ENCODE measurements at places on chromosomes 12 and 14.

GRCh38 chr12:117540011-117540410, 178.6 kb upstream of the NOS1 start:
- no peak for DNase-seq

DNA sequence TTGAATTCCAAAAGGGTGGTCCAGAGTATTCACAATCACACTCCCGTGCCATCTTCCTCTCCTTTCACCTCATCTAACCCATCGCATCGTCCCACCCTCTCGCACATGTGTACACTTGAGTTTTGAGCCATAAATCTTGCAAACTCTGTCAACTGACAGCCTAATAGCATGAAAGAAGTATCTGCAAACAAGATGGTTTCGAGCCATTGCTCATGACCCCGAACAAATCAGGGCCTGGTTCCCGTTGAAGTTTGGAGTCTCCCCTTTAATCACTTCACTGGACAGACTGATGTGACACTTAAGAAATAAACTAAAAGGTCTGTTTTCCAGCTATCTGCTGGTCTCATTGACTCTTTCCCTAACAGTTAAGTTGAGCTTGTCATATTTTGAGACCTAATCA, 223.6 kb upstream of the SOX5 start:
- no peak for DNase-seq

DNA sequence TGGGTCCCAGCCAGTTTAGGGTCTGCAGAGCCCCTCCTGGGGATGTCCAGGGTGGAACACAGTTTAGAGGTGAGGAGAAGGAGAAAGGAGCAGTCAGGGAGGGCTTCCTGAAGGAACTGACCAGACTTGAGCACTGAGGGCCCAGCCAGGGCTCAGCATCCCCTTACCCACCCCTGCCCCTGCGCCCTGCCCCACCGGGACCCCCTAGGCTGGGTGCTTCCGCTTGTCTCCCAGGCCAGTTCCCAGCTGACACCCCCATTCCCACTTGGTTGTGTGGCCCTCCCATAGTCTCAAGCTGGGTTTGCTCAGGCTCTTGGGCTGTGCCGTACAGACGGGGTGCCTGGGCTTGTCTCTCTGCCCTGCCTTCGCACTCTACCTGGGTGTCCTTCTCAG, 26.3 kb upstream of the KIF26A start:
- no peak for DNase-seq

GRCh38 chr12:75560167-75560566, 48.8 kb upstream of the KRR1 start:
- no peak for DNase-seq

DNA sequence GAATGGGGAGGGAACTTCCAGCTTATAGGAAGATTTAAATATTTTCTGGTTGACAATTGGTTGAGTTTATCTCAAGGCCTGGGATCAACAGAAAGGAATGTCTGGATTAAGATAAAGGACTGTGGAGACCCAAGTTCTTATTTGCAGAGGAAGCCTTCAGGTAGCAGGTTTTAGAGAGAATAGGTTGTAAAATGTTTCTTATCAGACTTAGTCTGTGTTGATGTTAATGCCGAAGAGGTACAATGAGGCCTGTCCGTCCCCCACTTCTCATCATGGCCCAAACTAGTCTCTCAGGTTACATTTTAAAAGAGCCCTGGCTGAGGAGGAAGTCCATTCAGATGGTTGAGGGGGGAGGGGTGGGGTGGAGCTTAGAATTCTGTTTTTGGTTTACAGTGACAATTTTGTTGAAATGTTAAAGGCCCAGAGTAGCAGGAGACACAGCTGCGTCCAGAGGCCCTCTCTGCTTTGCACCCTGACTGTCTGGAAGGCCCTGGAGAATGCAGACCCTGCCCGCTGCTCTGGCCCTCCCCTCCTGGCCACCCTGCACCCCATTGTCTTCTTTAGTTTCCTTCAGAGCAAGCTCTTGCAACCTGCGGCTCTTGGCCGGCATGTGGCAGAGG, 672.5 kb upstream of the TMEM132C start:
- DNase-seq, result no peak

DNA sequence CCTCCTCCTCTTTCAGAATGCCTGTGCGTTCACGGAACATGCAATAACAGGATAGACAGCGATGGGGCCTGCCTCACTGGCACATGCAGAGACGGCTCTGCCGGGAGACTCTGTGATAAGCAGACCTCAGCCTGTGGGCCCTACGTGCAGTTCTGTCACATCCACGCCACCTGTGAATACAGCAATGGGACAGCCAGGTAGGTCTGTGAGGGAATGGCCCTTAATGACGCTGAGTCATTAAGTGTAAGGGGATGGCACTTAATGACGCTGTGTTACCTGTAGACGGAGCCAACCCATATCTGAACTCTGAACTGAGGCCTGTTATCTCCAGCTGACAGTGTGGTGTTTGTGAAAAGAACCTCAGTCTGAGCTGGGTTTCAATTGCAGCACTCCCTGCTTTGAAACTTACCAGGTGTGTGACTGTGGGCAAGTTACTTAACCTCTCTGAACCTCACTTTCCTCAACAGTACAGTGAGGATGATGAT, 86.9 kb downstream of the STAB2 start:
- DNase-seq, result no peak

DNA sequence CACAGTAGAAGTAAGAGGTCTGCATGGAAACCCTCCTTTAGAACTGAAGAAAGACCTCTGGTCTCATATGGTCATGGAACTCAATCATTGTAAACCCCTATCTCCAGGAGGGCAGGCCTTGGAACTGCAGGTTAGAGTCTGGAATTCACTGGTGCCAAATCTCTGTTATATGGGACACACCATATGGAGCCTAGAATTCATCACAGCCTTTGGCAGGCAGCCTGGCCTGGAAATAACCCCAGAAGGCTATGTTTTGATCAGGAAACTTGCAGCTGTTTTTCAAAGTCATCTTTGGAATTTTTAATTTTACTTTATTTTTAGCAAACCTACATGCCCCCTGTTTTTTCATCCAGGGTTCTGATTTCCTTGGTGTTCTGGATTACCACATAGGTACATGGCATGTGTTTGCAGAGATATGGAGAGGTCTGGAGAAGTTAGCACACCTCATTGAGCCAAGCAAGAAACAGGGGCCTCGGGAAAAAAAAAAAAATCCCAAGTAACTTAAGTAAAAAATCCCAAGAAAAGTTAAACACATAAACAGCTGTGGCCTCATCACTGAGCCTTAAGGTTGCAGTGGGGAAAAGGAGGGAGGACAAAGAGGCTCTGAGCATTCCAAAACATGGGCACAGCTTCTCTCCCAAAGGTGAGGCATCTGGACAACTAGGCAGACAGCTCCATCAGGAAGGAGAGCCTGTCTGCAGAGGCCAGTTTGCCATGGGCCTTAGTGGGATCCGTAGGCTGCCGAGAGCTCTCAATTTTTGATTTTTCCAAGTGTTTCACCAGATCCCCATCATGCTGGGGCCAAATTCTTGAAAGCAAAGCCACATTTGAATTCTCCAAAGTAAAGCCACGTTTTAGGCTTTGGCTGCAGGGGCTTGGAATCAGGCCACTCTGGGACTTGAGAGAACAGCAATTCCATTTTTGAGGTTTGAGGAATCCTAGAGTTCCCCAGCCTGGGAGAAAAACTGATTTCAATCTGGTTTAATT, 339.6 kb upstream of the TBX3 start:
- DNase-seq, result no peak

- DNase-seq, result no peak
Observed at GRCh38 chr14:90996967-90997366, 63.5 kb downstream of the RPS6KA5 start.

GRCh38 chr12:7884689-7885088, 12.0 kb upstream of the SLC2A14 start:
- no peak for DNase-seq

- no peak for DNase-seq
Observed at GRCh38 chr14:95504135-95505029, 12.1 kb downstream of the SYNE3 start.

- DNase-seq, result no peak
Observed at GRCh38 chr12:69275471-69275891, 36.1 kb downstream of the CPSF6 start.

- no peak for DNase-seq
Observed at GRCh38 chr14:66242001-66242400, 244.2 kb upstream of the CCDC196 start.

GRCh38 chr14:99173086-99173485, 98.9 kb downstream of the BCL11B start:
- no peak for DNase-seq

- no peak for DNase-seq
Observed at GRCh38 chr14:101733211-101733610, 28.3 kb upstream of the PPP2R5C start.

DNA sequence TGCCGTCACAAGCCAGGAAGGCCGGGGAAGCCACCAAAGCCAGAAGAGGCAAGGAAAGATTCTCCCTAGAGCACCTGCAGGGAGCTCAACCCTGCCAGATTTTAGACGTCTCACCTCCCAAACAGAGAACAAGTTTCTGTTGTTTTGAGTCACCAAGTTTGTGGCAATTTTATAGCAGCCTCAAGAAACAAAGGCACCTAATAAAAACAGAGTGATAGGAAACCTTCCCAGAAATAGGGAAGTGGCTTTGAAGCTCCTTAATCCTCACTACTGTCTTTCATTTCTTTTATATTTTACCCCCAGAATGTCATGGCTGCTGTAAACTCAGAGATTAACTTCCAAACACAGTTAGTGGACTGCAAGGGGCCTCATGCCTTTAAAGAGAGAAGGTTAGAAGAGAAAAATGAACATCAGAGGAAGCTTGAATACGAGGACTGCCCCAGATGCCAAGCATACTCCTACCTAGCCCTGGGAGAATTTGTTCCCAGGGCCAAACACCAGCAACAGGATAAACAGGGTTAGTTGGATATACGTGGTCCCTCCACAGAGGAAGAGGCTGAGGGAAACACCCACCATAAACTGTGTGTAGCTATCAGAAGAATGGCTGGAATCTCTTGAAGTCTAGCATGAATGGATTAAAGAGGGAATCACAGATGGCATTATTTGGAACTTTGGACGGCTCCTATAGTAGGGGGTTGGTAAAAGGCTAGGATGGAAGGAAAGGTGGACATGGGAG, 148.3 kb downstream of the KCNA5 start:
- DNase-seq, result no peak

DNA sequence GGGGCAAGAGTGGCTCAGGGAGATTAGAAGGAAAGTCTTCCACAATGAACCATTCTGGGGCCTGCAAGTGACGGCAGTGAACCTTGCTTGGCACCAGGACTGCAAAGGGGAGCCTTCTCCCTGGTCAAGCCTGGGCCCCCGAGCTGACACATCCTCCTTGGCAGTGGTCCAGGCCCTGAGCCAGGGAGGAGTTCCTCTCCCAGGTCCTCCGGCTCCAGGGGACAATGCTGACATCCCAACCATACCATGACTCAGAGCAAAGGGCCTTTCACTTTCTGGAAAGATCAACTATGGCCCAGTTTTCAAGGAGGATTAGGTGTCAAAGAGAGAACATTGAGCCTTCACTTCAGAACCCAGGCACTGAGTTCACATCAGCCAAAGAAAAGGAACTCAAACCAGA, 756.5 kb upstream of the TBX3 start:
- no peak for DNase-seq

GRCh38 chr14:58296726-58297125, 1.6 kb upstream of the ARID4A start:
- DNase-seq, result no peak

- no peak for DNase-seq
Observed at GRCh38 chr14:60014402-60014801, 77.3 kb upstream of the PCNX4 start.

DNA sequence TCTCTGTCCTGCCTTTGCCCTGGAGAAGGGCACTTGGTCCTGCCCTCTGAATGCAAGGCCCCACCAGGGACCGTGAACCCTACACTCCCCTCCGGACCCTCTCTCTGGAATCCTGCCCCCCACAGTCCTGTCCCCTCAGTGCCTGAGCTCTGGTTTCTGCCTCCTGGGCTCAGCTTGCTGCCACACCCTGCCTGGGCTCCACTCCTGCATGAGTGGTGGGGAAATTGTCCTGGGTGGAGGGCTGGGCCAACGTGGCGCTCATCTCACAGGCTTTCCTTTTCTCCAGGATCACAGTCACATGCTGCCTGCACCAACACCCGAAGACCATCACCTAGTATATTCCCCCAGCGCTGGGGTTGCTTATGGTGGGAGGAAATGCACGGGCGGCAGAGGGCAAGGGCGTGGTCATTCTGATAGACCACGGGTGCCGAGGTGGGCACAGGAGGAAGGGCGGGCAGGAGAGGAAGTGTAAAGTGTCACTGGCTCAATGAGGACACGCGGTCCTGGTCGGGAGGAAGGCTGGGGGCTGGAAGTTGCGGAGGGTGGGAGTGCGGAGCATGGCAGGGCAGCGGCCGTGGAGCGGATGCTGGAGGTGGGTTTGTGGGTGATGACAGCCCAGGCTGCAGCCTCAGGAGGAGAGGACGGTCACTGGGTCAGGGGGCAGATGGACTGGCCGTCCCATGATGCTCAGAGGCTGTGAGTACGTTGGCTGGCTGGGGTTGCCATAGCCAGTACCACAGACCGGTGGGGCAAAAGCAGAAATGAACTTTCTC, 99.5 kb downstream of the KIF26A start:
- no peak for DNase-seq

GRCh38 chr12:50058743-50059312, 1.4 kb downstream of the ASIC1 start:
- DNase-seq, result no peak

DNA sequence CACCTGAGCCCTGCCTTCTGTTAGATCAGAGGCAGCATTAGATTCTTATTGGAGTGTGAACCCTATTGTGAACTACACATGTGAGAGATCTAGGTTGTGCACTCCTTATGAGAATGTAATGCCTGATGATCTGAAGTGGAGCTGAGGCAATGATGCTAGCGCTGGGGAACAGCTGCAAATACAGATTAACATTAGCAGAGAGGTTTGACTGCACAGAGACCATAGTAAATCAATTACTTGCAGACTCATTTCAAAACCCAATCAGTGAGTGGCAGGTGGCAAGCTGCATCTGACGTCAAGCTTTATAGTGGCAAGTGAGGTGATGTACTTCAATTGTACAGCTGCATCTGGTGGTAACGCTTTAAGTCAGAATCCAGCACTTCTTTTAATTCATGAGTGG, 141.6 kb downstream of the GPHN start:
- no peak for DNase-seq

- DNase-seq, result no peak
Observed at GRCh38 chr12:122413516-122414404, 8.7 kb downstream of the CLIP1 start.

GRCh38 chr14:75533791-75534555, 11.7 kb downstream of the BATF start:
- no peak for DNase-seq

- no peak for DNase-seq
Observed at GRCh38 chr14:93369713-93370266, 22.8 kb downstream of the COX8C start.

DNA sequence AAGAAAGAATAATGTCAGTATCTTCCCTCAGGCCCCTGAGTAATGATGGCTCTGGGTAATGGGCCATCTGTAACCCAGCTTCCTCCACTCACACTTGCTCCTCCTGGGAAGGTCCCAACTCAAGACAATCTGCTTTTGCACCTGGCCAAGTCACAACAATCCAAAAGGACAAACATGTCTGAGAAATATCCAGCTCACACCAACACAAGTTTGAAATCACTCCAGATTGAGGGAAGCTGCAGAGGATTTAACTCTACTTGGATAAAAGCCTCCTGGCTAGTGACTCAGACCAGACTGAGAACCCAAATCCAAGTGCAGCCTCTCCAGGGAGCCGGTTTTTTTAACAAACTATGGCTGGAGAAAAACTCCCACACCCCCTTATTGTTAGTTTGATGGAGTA, 34.2 kb downstream of the RTRAF start:
- DNase-seq, result no peak

All from activated T-cell treated with anti-CD3 and anti-CD28 coated beads for 4 hours (primary cell).